ENCODE measurements at places on chromosomes 12 and 14. TPM values are rescaled to one million over a fixed set of nuclear protein-coding genes. Genes with fewer than 3 reads are reported as not detected.

Gene ACOT6
- polyA plus RNA-seq: not detected

Gene HOXC11
- 9.3 TPM for polyA plus RNA-seq

Gene CAPZA3
- not detected for polyA plus RNA-seq

Gene E2F7
- polyA plus RNA-seq: 4.2 TPM

Gene ZC3H10
- polyA plus RNA-seq: 5.1 TPM

Gene RTL1
- 48.0 TPM for polyA plus RNA-seq

Gene SLC8A3
- polyA plus RNA-seq: 4.9 TPM

Gene MUCL1
- polyA plus RNA-seq: not detected

All from muscle of leg (tissue), 16 donors.